HS-5 (cell line): ENCODE measurements at places on chromosomes 11 and 22.

GRCh38 chr22:43955883-43956782 is 891 bp downstream of the SAMM50 start:
- DNase-seq = no peak

- no peak for DNase-seq
These were observed 3.2 kb downstream of the CENPM start for GRCh38 chr22:41943661-41944209.

- DNase-seq = peak; percentile 51
These were observed 380.7 kb downstream of the MN1 start for GRCh38 chr22:27420817-27421361.

DNA sequence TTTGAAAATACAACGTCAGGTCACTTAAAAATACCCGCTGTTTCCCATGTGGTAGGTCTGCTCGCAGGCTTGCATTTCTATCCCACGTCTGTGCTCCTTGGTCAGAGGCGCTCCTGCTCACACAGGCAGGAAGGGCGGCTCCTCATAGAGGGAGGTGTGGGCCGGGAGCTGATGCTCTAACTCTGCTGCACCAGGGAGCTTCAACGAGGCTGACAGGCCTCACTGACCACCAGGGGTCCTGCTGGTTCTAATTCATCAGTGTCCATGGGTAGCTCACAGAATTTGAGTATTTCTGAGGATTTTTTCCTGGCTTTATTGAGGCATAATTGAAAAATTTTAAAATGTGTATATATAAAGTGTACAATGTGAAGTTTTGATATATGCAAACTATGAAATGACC is 68.5 kb downstream of the PIWIL3 start:
- no peak for DNase-seq

DNA sequence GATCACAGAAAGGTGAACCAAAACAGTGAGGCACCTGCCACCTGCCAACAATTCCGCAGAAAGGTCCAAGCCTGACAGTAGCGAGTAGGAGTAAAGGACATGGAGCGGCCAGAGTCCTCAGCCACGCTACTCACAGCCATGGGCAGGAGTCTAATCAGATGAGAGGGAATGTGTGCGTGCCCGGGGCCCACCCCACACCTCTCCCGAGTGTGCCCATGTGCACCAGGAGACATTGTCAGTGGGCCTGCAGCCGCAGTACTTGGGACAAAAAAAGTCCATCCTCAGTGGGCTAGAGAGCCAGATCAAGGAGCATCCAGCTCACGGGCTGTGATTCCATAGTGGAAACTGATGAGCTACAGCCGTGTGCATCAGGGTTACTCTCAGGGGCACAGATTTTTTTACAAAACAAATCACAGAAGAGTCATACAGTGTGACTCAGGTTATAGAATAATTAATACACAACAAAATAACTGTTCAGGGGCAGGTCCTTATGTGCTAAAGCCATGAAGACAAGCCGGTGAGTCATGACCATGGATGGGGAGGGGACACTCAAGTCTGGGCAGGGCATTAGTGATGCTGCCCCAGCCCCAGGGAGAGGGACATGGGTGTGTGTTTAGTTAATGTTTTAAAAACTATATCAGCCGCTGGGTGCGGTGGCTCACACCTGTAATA is 12.0 kb downstream of the SART1 start:
- DNase-seq = peak; percentile 30
